ENCODE measurements at places on chromosomes 4 and X. TPM values are rescaled to one million over a fixed set of nuclear protein-coding genes. Genes with fewer than 3 reads are reported as not detected.

Gene USP26
- not detected for total RNA-seq

Gene MAGEA4
- not detected for total RNA-seq

Gene NSUN7
- 12.3 TPM for total RNA-seq

Gene TAPT1
- 25.3 TPM for total RNA-seq

Gene TEX13D
- not detected for total RNA-seq

Gene PCYT1B
- total RNA-seq, result 5.7 TPM

Gene USO1
- 55.4 TPM for total RNA-seq

Gene TRPC3
- total RNA-seq, result 0.45 TPM

Gene CLDN34
- total RNA-seq, result 0.86 TPM

Gene PNMA6F
- not detected for total RNA-seq

Gene ALB
- 196 TPM for total RNA-seq

Gene ASB12
- not detected for total RNA-seq

Gene SPANXN4
- not detected for total RNA-seq

Gene MSANTD1
- total RNA-seq, result 1.4 TPM

Gene AFF2
- total RNA-seq, result 12.6 TPM

Gene ASB9
- 2.0 TPM for total RNA-seq

Gene HGFAC
- total RNA-seq, result 1.2 TPM

Gene GAGE1
- not detected for total RNA-seq

Gene SLC4A4
- 27.2 TPM for total RNA-seq

Gene SH3RF1
- 18.8 TPM for total RNA-seq

Gene FGB
- 199 TPM for total RNA-seq

Gene ADAMTS3
- total RNA-seq, result 10.3 TPM

Gene GLRA3
- 0.60 TPM for total RNA-seq

Gene RNF150
- total RNA-seq, result 7.3 TPM

Gene GASK1B
- total RNA-seq, result 37.0 TPM

Gene KIAA0232
- total RNA-seq, result 33.9 TPM

Gene KLB
- 0.43 TPM for total RNA-seq

Gene CLCN5
- total RNA-seq, result 21.8 TPM

Gene AFP
- total RNA-seq, result 67.6 TPM

Gene SLC7A11
- 6.3 TPM for total RNA-seq

Gene TCEAL2
- 2.8 TPM for total RNA-seq

Gene PDE6B
- 12.2 TPM for total RNA-seq

Gene SMIM10
- total RNA-seq, result 0.64 TPM

Gene EDA
- 3.9 TPM for total RNA-seq

Measured in type B pancreatic cell (in vitro differentiated cells).